Stimulated activated CD8-positive, alpha-beta memory T cell treated with anti-CD3 and anti-CD28 coated beads, Interleukin-4, amount 100 ng/mL, for 1 hour (primary cell): ENCODE measurements at places on chromosomes 6 and 20.
A peak's percentile ranks its signal among the peaks of the same experiment; 100 is the strongest.

DNA sequence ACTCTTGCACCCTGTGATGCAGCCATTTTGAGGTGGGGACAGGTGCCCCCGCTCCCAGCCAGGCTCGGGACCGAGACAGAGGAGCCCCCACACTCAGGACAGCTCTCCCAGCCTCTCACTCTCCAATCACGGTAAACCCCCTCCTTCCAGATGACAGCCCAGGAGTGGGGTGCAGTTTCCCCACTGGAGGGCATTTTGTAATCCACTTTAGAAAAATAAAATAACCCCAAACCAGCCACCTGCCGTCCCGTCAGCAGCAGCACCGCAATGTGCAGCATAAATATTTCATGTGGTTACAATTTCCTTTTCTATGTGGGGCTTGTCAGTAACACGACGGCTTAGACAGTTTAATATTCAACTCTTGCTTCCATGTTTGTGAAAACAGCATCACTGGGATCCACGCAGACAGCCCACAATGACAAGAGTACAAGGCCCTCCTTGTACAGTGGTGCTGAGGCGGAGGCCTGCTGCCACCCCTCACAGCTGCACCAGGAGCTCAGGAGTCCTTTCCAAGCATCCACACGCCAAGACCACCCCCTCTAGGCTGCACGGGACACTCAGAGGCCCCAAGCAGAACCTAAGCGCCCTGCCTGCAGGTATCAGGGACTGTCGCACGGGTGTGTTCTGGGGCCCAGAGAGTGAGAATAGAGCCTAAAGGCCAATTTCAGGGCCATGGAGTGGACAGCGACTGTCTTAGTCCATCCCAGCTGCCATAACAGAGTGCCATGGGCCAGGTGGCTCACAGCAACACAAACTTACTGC is 116.7 kb downstream of the JPH2 start:
- DNase-seq = peak; percentile 18

- no peak for DNase-seq
These were observed 41.6 kb upstream of the ARMC2 start for GRCh38 chr6:108806665-108807064.

- no peak for DNase-seq
These were observed 159.8 kb upstream of the ARID1B start for GRCh38 chr6:156617376-156617775.

- DNase-seq = no peak
These were observed 58.9 kb downstream of the TMEM200A start for GRCh38 chr6:130424710-130425109.

DNA sequence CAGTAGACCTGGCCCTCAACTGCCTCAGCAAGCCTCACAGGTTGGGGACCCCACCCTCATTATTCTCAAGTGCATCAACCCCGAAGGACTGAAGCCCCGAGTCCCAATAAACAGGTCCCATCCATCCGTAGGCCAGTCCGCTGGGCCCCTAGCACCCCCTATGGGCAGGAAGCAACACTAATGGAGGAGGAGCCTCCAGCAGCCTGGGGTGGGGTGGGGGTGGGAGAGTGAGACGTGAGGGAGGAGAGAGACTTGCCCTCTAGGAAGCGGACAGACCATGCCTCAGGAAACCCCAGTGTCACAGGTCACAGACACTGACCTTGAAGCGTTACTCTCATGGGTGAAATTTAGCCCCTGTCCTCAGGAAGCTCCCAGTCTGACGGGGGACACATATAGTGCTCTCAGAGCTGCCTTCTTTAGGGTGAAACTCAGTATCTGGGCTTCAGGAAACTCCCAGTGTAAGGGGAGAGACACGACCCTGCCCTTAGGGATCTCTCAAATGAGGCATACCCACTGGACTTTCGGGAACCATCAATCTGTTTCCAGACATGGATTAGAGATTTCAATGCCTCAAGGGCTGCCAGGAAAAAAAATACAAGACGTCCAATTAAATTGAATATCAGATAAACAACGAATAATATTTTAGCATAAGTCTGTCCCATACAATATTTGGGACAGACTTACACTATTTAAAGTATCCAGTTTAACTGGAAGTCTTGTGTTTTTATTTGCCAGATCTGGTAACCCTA is 125.8 kb downstream of the MRPL14 start:
- no peak for DNase-seq

GRCh38 chr6:130138909-130139242 is 83.9 kb downstream of the SAMD3 start:
- DNase-seq = no peak

DNA sequence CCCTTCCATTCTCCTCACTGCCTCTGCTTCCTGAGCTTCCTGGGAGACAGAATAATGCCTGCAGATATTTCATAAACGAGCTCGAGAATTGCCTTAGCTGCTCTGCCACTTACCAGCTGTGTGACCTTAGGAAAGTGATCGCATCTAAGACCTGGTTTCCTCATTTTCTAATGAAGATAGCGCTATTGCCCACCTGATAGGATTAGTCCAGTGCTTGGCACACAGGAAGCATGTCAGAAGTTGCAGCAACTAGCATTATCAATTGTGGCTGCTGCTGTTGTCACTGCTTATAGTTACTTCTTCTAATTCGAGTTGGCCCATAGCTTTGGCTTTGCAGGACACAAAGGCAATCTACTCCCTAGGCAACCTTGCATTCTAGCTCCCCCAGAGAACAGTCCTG is 305.5 kb upstream of the SGK1 start:
- DNase-seq = no peak

- DNase-seq = no peak
These were observed 94.3 kb downstream of the INSM1 start for GRCh38 chr20:20462185-20462584.

GRCh38 chr20:25278636-25279361 is 30.9 kb downstream of the PYGB start:
- DNase-seq = no peak

- no peak for DNase-seq
These were observed 89.9 kb downstream of the PSMB1 start for GRCh38 chr6:170463101-170463721.

DNA sequence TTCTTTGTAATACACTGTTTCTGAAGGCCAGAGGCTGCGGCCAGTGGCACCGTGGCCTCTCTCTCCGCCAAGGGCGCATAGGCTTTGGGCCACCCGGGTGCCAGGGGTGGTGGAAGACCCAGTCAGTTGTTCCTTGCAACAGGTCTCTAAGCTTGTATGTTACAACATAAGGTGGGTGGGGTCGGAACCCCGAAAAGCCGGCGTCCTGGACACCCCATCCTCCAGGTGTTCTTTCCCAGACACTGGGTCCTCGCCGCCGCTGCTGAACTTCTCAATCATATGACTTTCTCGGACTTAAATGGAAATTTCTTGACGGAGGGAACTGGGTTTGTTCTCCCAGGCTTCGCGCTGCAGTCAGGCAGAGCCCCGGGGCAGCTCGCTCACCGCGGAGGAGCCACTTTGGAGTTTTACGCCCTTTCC is 983 bp upstream of the KCNQ5 start:
- peak; percentile 1 for DNase-seq

DNA sequence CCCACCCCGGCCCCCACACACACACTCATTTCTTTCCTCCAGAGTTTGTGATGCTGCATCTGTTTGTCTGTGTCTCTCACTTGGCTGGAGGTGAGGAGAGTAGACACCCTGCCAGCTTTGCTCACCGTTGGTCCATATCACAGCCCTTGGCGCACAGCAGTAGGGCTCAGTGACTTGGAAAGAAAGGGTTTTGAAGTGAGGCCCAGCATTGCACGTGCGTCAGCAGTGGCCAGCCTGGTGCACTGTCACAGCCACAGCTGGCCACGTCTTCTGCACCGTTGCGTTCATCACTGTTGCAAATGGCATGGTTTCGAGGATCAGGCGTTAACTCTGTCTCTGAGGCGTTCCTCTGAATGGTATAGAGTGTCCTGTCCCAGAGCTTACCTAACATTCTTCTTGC is 3.7 kb downstream of the WFDC5 start:
- DNase-seq = no peak

DNA sequence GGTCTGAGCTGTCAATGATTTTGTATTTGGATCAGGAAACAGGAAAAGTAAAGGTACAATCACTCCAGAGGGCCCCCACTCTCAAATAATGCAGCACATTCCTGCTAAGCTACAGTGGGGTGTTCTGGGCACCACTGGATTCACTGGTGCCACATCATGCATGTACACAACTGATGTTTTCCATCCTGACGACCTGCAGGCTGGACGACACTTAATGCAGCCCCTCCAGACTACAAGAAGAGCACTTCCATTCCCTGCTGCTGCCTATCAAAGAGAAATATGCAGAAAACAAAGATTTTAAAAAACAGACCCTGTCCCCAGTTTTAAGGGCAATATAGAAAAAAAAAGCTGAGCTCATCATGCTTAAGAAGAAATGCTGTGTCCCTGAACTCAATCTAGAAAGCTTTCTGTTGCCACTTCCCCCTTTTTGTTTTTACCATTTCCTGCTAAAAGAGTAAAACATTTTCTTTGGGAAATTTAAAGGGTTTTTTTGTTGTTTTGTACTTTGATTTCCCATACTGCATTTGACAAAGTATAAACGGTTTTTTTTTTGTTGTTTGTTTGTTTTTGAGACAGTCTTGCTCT is 35.5 kb downstream of the ABHD12 start:
- no peak for DNase-seq

- DNase-seq = no peak
These were observed 19.0 kb upstream of the BLOC1S5 start for GRCh38 chr6:8082954-8083858.

DNA sequence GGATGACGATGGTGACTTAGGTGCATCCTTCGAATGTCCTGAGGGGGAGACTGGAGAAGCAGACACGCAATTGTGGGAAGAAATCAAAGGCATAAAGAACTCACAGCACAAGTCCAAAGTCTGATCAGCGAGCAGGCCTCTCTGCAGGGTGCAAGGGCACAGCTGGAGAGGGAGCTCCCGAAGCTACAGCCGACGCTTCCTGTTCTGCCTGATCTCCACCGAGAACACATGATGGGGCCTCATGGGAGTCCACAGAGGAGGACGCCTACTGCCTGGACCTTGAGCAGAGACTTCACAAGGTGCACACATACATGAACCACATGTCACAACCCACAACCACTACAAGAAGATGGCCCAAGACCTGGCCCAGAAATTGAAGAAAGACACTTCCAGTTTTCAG is 51.4 kb downstream of the RIN2 start:
- DNase-seq = no peak

DNA sequence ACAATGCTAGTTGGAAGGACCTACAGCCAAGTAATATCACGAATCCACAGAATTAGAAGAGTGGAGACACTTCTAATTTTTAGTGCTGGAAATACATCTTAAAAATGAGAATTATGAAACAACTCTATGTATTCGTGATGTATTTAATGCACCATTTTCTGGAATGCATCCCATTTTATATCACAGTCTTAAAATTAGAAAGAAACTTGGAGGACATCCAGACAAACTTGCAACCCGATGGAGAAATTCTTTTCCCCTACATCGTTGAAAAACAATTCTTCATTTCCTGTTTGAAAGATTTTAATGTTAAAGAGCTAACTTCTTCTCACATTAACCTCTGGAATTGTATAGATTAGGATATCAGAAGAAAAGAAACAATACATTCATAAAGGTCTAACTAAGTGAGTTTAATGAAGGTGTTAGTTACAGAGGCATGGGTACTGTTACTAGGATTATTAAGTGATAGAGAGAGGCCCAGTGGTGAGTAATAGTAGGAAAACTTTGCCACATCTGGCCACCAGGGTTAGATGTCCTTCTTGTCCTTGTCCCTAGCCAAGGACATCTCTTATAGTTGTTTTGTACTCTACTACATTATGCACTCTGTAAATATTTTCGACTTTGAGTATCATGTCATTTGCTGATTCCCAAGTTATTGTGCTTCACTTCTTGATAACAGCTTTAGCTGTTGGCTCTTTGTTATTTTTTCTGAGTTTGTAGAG is 502.4 kb upstream of the PTCHD4 start:
- no peak for DNase-seq

GRCh38 chr20:63178889-63179686 is 36.8 kb downstream of the YTHDF1 start:
- peak; percentile 40 for DNase-seq

- no peak for DNase-seq
These were observed 110.0 kb downstream of the PPP1R14C start for GRCh38 chr6:150252714-150253444.

DNA sequence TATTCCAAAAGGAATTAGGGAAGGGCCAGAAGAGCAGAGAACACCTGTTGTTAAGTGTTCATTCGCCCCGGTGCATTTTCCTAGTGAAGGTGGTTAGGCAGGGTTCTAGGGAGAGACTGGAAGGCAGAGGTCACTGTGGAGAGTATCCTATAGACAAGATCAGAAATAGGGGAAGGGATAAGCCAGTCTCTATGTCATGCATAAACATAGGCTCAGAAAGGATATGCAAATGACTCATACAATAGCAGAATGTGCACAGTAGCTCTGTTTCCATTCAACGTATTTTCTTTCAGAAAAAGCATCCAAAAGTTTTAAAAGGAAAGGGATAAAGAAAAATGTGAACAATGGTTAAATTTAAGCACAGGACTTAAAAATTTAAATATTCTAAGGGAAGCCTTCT is 47.4 kb downstream of the BMP6 start:
- DNase-seq = no peak

GRCh38 chr6:149899926-149900619 is 2.2 kb upstream of the RAET1E start:
- no peak for DNase-seq

DNA sequence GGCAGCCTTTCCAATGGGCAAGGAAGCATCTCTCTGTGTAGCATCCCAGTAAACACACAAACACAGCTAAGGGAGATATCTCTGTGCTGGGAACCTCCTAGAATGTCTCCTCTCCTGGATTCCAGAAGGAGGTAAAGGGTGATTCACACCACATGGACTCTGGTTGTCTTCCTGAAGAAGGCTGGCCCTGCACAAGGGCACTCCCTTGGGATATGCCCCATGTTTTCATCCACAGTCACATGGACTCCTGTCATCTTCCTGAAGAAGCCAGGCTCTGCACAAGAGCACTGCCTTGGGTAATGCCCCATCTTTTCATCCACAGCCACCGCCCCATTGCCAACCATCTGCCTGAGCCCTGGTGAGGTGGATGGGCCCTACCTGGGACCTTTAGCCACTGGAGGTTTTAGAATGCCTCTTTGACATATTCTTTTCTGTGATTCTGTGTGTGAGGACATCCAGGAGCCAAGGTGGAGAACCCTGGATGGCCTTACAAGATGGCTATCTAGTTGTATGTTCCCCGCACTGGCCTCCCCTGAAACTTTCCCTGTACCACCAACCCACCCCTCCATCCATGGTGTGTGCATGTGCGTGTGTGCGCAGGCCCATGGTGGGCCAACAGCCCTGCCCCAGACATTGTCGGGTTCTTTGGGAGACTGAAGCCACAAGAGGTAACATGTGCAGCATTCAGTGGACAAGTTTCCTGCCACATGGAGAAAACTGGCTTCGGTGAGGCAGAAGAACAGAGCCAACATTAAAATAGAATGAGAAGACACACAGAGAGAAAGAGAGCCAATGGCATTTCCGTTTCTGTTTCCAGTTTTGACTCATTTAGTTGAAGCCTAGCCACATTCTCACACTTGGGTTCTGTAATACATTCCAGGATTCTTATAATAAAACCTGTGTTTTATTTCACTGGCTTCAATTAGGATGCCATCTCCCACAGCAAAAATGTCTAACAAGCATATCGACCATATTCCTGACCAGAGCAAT is 110.2 kb upstream of the CST7 start:
- DNase-seq = no peak
